ENCODE measurements at places on chromosomes 7 and 10.

GRCh38 chr10:103658049-103658577 lies 164.6 kb downstream of the NEURL1 start:
- DNase-seq = no peak

DNA sequence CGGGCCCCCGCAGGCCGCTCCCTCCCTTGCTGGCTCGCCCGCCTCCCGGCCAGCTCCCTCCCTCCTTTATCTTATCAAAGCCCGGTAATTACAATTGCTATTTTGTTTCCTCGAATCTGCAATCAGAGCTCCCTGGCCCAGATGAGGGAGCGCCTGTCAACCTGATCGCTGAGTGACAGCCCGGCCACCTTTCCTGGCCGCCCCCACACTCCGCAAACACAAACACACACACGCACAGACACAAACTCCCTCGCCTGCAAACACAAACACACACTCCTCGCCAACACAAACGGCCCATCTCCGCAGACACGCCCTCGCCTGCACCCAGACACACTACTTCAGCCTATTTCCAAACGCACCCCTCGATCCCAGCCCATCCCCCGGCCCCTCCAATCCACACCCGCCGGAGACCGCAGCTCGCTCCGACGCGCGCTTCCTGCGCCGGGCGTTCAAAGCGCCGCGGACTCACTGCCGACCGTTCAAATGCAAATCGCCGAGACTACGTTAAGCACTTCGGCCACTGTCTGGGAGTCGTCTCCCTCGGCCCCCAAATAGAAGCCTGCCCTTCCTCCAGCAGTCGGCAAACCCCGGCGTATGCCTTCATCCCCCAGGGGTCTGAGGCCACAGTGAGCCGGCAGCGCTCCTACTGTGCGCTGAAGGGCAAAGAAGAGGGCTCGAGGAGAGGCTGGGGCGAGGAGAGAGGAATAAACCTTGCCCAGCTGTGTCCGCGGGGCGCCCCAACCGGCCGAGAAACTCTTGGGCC lies 3.0 kb upstream of the FGF8 start:
- no peak for DNase-seq

DNA sequence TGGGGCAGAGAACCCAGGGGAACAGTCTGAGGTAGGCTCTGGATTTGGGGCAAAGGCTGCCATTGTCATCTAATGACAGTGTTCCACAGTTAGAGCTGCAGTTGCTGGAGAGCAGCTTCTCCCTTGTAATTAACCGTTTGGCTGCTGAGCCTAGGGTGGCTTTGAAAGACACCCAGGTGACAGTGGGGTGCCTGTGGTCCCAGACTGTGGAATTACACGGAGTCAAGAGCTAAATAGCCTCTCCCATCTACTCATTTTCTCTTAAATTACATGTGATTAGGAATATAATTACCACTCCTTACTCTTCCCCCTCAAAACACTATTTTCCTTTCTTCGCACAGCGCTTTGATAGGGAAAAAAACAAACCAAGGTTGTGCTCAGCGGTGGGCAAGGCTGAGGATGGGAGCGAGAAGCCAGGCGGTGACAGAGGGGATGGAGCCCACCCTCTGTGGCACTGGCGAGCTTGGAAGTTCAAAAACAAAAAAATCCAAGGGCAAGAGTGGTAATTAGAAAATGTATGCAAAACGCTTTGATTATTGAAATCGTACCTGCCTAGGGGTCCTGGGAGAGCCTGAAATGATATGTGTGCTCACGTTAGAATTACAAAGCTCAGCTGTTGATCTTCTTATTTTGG lies 44.1 kb downstream of the BAMBI start:
- no peak for DNase-seq

GRCh38 chr10:121684276-121684675 lies 86.0 kb upstream of the FGFR2 start:
- no peak for DNase-seq

DNA sequence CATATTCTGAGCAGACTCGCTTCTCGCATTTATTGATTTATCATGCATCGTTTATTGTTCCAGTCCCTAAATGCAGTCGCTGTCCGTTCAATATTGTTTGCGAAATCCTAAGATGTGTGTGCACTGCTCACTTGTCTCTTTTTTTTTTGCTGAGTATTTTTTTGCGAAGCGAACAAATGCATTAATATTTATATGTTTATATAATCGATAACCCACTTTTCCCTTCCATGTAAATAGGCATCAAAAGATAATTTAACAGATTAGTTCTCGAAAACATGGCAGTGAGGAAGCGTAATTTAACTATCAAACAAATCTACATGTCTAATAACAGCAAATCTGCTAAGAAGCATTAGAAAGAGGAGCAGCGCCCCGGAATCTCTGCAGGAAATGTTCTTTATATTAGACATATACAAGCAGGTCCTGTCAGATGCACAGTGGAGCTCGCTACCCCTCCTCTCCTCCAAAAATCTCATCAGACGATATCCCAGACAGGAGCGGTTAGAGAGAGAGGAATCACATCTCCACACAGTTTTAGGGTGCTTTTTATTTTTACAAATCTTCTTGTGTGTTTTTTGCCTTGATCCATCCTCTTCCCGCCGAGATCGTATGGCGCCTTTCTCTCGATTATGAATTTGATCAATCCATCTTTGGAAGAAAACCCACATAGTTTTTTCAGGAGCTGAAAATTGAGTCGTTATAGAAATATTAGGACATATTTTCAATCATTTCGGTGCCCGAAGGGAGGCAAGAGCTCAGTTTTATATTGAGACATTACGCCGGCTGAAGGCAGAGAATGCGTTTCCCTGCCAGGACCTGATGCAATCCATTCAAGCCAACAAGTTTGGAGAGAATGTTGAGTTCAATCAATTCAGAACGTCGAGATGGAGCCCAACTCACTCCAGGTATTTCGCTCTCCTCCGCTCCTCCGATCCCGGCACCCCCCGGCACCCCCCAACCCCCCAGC lies at the start of gene ARID5B:
ARID5B (plus strand) TSS at position 871 of the 964 bp plus-strand sequence; CDS start at position 882, 11 bp downstream.
- peak; percentile 63 for DNase-seq

- DNase-seq = peak; percentile 9
These were observed 10.5 kb upstream of the CRPPA start for GRCh38 chr7:16431646-16432424.

GRCh38 chr10:43194266-43194665 lies 56.0 kb downstream of the CSGALNACT2 start:
- no peak for DNase-seq

DNA sequence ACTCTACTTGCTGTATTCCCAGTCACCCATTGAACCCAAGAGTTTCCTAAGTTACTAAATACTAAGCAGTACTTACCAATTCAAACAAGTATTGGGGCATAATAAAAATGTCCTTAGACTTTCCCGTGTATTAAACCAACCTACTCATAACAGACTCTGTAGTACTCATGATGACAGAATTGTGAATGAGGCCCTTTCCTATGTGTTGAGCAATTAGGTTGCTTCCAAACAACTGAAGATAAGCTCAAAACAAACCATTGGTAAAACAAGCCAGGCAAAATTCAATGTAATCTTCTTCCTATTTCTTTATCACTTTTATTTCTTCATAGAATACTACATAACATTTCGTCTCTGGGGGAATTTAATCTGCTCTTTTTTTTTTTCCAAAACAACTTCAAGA lies 106.5 kb upstream of the ANK3 start:
- DNase-seq = no peak

GRCh38 chr7:42104231-42104630 lies 132.8 kb downstream of the GLI3 start:
- DNase-seq = no peak

DNA sequence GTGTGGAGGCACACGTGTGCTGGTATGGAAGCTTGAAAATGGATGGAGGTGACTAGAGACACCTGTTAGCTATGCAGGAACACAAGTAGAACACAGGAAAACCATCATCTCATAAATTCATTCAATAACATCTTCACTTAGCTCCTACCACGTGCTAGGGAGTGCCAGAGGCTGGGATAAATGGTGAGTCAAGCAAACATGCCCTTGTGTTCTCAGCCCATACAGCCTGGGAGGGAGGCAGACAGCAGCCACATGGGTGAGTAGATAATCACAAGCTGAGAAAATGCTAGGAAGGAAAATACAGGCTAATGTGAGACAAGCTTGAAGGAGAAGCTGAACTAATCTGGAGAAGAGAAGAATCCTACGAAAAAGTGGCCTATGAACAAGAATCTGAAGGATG lies 468.0 kb upstream of the ZMIZ1 start:
- no peak for DNase-seq

GRCh38 chr10:123462246-123462645 lies 203.9 kb upstream of the GPR26 start:
- DNase-seq = no peak

DNA sequence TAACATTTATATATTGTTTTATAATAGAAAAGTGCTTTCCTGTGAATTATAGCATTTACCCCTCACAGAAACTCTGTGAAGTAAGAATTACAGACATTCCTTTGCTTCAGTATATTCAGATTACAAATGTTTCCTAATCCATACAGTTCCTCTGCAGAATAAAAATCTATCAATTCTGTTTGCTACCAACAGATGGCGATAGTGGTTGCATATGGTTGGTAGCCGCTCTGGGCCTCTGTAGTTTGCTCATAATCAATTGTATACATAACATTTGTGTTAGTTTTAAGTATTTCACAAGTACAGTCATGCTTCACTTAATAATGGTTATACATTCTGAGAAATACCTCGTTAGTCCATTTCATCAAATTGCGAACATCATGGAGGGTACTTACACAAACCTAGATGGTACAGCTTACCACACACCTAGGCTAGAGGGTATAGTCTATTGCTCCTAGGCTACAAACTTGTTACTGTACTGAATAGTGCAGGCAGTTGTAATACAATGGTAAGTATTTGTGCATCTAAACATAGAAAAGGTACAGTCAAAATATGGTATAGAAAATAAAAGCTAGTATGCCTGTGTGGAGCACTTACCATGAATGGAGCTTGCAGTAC lies 94.4 kb upstream of the STEAP4 start:
- no peak for DNase-seq

GRCh38 chr10:110803830-110804338 lies 67.8 kb upstream of the PDCD4 start:
- DNase-seq = peak; percentile 37

GRCh38 chr7:68892236-68892635 lies 706.0 kb upstream of the AUTS2 start:
- no peak for DNase-seq

- no peak for DNase-seq
These were observed 143.0 kb downstream of the KIAA1217 start for GRCh38 chr10:24351961-24352360.

DNA sequence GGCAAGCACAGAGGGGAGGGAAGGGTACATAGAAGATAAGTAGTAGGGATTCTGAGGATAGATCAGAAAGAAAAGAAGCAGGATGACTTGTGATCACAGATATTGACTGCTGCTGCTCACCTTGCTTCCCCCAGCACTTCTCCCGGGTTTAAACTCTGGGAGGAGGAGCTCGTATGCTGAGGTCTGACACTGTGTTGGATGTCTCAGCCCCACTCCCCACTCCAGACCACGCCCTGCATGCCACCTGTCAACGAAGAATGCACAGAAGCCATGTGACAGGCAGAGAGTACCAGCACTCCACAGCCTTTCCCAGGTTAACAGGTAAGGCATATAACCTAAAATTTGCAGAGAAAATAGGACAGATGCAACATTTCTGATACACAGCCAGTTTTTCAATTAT lies 388.9 kb downstream of the TNS3 start:
- no peak for DNase-seq

GRCh38 chr10:73810735-73811465 lies 498 bp downstream of the NDST2 start:
- DNase-seq = no peak

- no peak for DNase-seq
These were observed 28.0 kb downstream of the TMEM270 start for GRCh38 chr7:73888959-73889358.

DNA sequence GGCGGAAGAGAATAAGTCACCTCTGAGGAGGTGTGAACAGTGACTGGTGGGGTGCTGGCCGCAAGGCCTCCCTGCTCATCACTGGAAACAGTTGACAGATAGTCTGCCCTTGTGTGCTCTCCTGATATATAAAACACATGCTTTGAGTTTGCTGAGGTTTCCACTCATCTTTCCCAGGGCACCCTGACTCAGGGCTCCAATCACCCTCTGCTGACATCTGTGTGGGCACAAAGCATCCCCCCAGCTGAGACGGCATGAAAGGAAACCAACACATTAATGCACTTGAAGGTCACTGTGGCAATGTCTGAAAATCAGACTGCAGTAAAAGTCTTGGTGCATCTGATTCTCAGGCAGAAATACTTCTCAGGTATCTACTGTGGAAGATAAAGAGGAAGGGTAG lies 49.8 kb downstream of the EPDR1 start:
- DNase-seq = no peak

- no peak for DNase-seq
These were observed 638.1 kb upstream of the POT1 start for GRCh38 chr7:125567686-125568085.

GRCh38 chr10:61860964-61861758 lies 40.3 kb upstream of the ARID5B start:
- no peak for DNase-seq

DNA sequence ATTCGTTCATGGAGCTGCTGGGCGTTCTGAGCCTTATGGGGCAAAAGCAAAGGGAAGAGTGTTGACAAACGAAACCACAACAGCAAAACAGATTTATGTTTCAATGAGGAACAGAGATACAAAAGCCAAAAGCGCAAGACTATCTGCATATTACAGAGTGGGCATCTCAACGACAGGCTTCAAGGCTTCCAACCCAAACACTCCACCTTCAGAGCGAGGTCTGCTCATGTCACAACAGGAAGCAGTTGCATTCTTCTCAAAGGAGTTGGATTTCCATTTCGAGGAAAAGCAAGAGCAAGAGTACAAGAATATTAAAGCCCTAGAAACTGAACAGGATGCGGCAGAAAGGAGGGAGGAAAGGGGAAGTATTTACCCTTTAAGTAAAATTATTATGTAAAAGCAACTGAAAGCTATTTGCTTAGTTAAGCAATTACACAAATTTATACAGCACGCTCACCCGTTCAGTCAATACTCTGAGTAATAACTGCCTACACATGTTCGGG lies 189.3 kb downstream of the ELMO1 start:
- DNase-seq = no peak

DNA sequence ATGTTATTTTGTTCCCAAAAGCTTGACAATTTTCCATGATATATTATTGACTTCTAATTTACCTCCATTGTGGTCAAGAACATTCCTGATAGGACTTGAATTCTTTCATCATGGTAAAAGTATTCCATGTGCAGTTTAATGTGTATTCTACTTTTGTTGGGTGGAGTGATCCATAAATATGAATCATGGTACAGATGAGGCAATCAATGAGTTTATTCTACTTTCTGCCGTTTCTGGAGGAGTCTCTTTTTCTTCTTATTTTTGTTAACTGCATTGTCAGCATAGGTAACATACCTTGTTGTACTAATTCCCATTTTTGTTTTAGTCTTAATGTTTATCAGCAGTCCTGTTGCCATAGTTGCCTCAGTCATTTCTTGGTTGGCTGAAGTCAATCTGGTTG lies 69.6 kb downstream of the SHOC2 start:
- DNase-seq = no peak
